ENCODE measurements at places on chromosomes 1 and 21. TPM values are rescaled to one million over a fixed set of nuclear protein-coding genes. Genes with fewer than 3 reads are reported as not detected.
A peak's percentile ranks its signal among the peaks of the same experiment; 100 is the strongest.

GRCh38 chr1:109622895-109623294 is 3.3 kb downstream of the AMPD2 start:
- DNase-seq: peak; percentile 15

Gene PTPRU
- total RNA-seq: 19.5 TPM

- no peak for DNase-seq
Observed at GRCh38 chr21:22725436-22725835, 1727.2 kb downstream of the NCAM2 start.

GRCh38 chr1:56867491-56867890 is 12.9 kb downstream of the C8A start:
- DNase-seq: no peak

- peak; percentile 78 for DNase-seq
Observed at GRCh38 chr1:58592522-58593134, 15.6 kb upstream of the TACSTD2 start.

GRCh38 chr1:125086611-125087010 is 3901.8 kb downstream of the SRGAP2C start:
- DNase-seq: peak; percentile 12

GRCh38 chr21:41656946-41657525 is 109.8 kb downstream of the RIPK4 start:
- no peak for DNase-seq

Gene STXBP3
- 40.5 TPM for total RNA-seq

DNA sequence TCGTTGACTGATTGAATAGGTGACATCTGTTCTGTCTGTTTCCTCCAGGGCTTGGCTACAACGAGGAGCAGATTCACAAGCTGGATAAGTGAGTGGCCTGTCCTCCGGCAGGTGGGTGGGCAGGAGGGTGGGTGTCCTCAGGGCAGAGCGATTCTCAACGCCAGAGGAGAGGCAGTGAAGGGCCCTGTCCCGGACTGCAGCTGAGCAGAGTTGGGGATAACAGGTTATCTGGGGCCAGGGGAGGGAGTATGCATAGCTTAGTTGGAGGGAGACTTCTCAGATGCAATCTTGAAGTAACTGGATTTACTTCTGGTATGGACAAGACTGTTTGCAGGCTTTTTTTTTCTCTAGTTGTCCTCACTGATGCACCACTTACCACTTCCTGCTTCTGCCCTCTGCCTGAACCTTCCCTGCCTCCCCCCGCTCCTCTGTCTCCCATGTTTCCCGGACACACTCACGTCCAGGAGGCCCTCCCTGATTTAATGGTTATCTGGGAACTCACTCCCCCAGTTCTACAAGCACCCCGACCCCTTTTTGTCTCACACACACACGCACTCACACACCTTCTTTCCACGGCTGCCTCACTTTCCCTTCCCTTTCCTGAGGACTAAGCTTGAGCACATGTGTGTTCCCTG is 16.4 kb upstream of the RASSF5 start:
- no peak for DNase-seq

- no peak for DNase-seq
Observed at GRCh38 chr1:209767706-209768105, 11.9 kb downstream of the TRAF3IP3 start.

Gene SLC50A1
- 16.8 TPM for total RNA-seq

Gene REG4
- total RNA-seq: not detected

DNA sequence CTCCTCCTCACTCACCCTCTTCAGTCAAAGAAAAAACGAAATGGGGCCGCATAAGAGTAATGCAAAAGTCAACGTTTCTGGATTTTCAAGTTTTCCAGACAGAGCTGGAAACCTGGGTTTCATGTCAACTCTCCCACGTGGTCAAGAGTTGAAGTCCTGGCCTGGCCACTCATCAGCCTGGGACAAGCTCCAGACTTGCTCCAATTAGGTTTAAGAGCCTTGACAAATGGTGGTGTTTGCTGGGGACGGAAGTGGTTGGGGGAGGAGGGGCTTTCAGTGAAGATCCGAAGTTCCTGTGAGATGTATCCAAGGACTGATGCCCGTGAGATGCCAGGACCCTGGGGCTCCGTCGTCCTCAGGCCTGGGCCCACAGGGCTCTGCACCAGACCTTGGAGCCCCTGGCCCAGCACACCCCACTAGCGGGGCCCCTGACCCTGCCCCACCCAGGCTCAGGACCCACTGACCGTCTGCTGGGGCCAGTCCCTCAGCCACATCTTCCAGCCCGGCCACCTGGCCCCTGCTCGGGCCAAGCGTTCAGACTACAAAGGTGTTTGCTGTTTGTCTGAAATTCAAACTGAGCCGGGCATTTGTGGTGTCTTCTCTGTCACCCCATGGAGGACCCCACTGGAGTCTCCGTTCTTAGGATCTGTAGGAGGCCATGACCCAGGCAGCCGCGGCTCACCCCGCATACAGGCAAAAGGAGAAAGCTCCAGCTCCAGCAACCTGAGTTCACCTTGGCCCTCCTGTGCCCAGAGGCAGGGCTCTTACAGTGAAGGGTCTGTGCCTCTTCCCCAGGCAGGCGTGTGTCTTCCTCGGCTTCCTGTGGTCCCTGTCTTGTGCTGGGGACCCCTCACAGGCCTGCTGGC is 53.3 kb downstream of the SIK1 start:
- DNase-seq: no peak

- DNase-seq: no peak
Observed at GRCh38 chr1:172863031-172863430, 187.7 kb downstream of the TNFSF18 start.

Gene SDC3
- 4.2 TPM for total RNA-seq

- DNase-seq: no peak
Observed at GRCh38 chr1:54008876-54009275, 9.1 kb downstream of the LDLRAD1 start.

DNA sequence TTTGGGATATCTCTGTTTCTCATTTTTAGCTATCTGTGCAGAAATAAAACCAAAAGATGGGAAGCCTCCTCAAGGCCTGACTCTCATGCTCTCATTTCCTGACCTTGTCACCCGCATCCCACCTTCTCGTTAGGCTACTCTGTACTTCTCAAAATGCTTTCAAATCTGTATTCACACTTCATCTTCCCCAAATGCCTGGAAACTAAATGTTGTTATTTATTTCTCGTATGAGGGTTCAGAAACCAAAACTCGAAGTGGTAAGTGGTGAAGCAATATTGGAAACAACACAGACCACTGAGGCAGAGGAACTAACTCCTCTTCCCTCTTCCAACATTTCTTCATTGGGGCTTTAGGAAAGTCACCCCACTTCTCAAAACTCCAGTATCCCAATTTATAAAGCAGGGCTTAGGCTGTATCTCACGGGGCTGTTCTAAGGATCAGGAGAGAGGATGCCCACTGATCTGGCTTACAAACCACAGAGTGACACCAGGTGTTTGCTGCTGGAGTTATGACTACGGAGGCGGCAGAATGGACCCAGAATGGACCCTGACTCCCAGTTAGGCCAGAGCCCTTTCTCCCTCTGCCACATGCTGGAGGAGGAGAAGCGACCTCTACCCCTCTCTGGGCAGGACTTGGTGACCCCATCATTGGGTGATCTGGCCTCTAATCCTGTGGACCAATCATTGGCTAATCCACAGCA is 3.5 kb downstream of the SLAMF7 start:
- no peak for DNase-seq

- no peak for DNase-seq
Observed at GRCh38 chr1:238961790-238962189, 424.6 kb upstream of the CHRM3 start.

DNA sequence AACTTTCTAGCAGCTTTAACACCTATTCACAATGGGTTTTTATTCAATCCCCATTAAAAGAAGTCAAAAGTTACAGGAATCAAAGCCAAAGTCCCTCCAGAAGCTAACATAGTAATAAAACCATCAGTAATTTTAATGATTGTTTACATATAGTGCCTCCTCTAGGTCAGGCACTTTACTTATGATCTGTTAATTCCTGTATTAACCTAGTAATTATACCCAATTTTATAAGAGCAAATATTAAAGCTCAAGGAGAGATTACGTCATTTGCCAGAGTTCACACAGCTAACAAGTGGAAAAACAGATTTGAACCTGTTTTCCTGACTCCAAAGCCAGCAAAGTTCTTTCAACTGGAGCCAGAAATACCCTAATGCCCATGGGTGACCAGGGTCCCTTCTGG is 112.9 kb upstream of the F3 start:
- no peak for DNase-seq

Gene PRRX1
- 36.6 TPM for total RNA-seq

Gene SH2D1B
- total RNA-seq: not detected

GRCh38 chr21:15430577-15430976 is 299.2 kb upstream of the USP25 start:
- no peak for DNase-seq

DNA sequence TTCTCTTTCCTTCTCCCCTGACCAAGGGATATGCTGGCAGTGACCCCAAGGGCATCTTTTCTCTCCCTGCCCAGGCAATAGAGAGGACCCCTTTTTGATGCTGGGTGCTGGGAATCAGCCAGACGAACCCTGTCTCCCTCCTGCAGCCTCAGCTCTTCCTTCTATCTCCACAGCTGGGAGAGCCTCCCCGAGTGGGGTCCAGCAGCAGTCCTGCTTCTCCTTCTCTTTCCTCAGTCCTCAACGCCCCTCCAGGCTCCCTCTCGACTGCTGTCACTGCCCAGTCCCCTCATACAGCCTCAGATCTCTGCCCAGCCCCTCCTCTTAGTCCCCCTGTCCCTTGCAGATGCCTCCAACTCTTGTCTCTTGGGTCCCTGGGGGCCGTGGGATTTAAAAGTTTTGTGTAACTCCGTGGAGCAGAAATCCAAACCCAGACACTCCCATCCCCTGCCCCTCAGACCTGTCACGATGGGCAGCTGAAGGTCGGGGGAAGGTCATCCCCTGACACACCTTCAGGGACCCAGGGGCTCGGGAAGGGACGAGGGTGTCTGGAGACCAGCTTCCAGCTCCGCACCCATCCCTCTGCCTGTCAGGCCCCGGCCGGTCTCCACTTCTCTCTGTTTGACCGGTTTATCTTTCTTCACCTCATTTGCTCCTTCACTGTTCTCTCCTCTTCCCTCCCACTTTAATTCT is 5.8 kb upstream of the ETV3L start:
- no peak for DNase-seq

GRCh38 chr1:236545621-236546169 is 21.9 kb downstream of the LGALS8 start:
- DNase-seq: no peak

Gene GORAB
- total RNA-seq: 11.3 TPM

Gene TIAM1
- 21.7 TPM for total RNA-seq

GRCh38 chr21:44357064-44357837 is 3.8 kb downstream of the TRPM2 start:
- DNase-seq: no peak

Gene YTHDF2
- total RNA-seq: 60.5 TPM

Gene PTPN7
- 1.9 TPM for total RNA-seq

DNA sequence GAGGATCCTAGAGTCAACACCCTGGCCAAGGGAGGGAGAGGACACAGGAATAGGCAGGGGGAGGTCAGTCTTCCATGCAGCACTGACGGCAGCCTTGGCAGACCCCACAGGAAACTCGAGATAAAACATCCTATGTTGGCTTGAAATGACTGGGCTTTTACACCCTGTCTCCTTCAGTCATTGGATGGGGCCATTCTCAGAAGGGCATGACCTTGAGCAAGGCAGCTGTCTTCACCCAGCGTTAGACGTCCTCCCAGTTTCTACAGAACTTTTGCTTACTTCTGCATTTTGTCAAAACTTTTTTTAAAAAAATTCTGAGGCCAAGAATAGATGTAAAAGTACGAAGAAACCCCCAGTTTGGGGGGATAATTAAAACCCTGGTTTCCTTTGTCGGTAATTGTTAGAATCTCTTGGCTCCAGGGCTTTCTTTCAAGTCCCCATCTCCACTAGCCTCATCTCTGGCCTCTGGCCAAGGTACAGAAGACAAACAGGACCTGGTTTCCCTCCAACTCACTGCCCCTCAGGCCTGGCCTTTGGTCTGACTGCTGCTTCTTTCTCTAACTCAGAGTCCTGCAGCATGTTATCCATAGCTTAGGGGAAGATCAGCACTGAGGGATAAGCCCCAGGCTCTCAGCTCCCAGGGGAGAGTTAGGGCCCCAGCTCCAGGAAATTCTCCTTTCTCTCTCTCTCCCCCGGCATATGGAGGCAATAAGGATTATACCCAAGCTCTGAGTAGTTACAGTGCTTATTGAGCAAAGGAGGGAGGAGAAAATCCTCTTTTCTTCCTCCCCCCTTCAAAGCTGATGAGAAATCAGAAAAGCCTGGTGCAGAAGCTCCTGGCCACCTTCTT is 51.6 kb upstream of the KCND3 start:
- DNase-seq: no peak

Gene CYP4B1
- total RNA-seq: 7.9 TPM

GRCh38 chr1:98368995-98369394 is 292.5 kb upstream of the SNX7 start:
- DNase-seq: no peak

Gene ARHGEF16
- 4.2 TPM for total RNA-seq

DNA sequence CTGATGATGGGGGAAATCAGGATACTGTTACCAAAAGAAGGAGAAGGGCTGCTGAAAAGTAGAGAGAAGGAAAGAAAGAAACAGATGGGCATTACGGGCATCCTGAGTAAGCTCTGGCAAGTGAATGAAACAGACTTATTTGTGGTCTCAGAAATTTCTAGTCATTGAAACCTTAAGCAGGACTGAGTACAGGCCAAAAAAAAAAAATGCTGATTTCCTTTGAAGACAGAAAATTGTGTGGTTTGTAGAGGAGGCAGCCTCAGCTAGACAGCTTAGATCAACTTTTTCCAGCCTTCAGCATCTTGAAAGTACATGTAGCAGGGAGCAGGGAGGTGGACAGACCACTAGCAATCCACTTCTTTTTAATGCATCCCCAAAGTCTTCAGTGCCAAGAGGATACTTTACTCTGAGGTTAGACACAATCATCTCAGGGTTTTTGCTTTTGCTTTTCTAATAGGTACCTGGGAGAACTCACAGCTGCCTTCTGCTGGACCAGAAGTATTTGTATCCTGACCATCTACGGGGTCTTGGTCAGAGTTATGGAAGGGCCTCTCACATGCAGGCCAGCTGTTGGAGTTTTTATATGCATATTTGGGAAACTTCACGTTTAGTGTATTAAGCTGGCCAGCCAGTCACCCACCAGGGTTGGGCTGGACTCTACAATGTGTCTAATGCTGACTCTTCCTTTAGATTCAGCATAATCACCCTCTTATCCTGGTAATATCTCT is 10.6 kb upstream of the CAPZB start:
- no peak for DNase-seq

DNA sequence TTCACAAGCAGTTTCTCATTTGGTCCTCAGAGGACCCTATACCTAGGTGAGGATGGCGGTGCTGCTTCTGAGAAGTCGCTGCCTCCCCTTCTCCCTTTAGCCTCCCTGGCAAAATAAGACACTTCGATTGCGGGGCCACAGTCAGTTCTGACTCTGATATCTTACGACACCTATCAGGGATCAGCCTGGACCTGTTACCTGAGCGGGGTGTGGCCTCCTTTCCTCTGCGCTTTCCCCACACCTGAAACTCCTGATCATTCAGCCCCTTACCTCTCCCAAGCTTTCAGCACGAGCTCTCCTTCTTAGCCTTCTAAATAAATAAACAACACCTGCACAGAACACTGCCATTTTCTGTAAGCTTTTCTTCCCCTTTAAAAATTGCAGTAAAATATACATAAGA is 24.6 kb upstream of the GPR137B start:
- no peak for DNase-seq

Gene VASH2
- 0.83 TPM for total RNA-seq

Gene CHIA
- total RNA-seq: not detected

Gene RHOU
- 32.7 TPM for total RNA-seq

GRCh38 chr1:114512595-114513280 is 1.7 kb upstream of the TRIM33 start:
- DNase-seq: no peak

GRCh38 chr1:158527190-158527815 is 26.9 kb downstream of the OR6Y1 start:
- DNase-seq: no peak

Data from ovary (tissue), 10 donors.